ENCODE measurements at places on chromosomes 2 and 18.

DNA sequence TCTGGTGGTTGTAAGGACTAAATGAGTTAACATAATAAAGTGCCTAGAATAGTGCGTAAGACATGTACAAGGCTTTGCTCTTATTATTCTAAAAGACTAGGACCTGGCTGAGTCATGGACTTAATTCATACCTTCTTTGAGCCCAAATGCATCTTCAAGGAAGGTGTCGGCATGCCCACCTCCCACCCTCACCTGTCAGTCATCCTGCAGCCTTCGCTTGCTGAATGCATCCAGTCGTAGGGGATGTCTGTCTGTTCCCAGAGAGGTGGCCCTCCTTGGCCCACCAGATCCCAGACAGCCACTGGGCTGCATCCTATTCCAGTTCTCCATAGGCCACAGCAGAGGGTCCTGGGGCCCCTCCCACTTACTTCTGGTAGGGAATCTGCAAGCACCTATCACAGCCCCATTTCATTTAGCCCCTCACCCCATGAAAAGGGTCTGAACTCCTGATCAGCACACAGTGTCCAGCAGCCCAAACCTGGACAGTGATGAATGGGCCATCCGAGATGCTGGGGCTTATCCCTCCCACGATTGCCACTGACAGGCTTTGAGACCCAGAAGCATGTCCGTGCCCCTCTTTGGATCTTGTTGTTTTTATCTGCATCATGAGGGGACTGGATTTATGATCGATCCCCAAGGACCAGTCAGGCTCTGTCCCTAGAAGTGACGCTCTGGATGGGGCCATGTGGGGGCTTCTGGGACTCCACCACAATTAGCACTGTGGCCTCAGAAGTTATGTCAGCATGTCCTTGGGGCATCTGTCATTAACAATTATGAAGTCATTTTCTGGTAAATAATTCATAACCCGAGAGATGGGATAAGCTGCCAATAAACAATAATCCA lies 101.1 kb downstream of the KLHL29 start:
- no peak for DNase-seq

GRCh38 chr2:103288696-103289095 lies 526.9 kb downstream of the TMEM182 start:
- DNase-seq, result no peak

- no peak for DNase-seq
Measured at GRCh38 chr2:238169708-238170251, 11.0 kb downstream of the ERFE start.

DNA sequence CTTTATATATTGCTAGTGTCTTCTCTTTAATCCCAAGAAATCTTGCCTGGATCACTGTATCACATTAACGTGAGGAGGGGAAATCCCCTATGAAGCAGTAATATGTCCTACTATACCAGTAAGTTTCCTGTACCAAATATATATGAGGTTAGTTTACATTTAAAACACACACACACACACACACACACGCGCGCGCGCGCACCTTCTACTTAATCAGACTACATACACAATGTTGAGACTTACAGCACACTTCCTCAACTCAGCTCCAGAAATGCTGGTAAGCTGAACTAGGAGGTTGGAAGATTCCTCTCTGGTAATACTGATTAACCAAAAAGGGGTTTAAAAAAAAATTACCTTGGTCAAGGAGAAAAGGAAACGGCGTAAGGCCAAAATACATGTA lies 49.3 kb downstream of the USP34 start:
- DNase-seq, result no peak

DNA sequence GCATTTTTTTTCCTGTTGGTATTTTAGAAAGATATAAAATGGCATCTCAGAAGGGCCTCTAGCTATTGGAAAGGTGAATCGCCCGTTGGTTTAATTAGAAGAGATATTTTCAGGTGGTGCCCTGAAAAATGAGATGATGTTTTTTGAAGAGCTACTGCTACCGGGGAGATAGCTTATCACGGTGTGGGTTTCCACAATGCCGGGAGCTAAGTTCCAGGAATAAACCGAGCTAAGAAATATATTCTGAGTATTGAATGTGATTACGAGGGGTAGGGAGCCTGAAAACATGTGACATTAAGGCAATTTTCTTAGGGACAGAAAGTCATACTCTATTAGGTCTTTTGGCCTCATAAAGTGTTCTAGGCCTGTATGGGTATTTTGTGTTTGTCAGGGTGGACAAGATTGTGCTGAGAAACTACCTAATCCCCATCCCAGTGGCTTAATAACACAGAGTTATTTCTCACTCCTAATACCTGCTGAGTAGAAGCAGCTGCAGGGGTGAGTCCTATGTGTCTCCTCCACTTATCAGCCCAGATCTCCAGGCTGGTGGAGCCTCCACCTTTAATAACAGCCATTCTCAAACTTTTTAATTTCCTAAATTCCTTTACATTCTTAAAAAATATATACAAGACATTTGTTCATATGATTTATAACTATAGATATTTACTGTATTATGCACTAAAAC lies 150.2 kb downstream of the LRRTM1 start:
- DNase-seq, result no peak

- DNase-seq, result no peak
Measured at GRCh38 chr18:79926715-79927606, 24.5 kb downstream of the SLC66A2 start.

GRCh38 chr2:70906439-70907005 lies 29.2 kb upstream of the ATP6V1B1 start:
- DNase-seq, result no peak
